Right renal cortex interstitium (tissue), 3 donors: ENCODE measurements at places on chromosomes 11 and 22.

GRCh38 chr11:128662960-128663359 is 30.9 kb upstream of the FLI1 start:
- no peak for DNase-seq

DNA sequence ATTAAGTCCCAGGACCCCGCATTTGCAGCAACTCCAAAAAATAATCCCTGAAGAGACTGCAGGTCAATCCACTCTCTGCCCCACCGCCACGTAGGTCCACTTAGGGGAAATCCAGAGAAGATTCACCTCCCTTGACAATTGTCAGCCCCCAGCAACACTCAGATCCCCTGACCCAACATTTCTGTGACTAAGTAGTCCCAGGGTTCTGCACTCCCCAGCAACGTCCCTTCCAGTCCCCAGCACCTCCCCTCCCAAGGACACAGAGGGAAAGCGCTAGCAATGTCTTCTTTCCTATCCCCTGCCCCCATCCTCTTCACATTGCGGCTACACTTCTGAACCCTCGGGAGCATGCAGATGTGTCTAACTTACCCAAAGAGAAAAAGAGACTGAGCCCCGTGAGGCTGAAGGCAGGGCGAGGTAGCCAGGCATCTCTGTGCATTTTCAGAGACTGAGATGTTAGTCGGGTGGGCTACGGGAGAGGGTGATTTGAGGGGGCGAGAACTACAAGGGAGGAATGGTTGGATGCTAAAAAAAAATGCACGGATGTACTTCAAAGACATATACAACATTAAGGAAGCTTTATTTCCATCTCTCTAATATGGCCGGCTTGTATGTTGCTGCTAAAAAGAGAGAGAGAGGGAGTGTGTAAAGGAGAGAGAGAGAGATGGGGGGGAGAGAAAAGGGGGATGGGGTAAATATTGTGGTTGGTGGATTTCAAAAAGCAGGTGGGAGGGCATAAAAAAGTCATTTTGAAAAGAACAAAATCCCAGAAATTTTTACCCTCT is at the start of gene SCN2B:
Gene SCN2B (minus strand): TSS at position 647 of the 785 bp plus-strand sequence. CDS start 208 bp downstream, at position 439.
- DNase-seq = no peak

DNA sequence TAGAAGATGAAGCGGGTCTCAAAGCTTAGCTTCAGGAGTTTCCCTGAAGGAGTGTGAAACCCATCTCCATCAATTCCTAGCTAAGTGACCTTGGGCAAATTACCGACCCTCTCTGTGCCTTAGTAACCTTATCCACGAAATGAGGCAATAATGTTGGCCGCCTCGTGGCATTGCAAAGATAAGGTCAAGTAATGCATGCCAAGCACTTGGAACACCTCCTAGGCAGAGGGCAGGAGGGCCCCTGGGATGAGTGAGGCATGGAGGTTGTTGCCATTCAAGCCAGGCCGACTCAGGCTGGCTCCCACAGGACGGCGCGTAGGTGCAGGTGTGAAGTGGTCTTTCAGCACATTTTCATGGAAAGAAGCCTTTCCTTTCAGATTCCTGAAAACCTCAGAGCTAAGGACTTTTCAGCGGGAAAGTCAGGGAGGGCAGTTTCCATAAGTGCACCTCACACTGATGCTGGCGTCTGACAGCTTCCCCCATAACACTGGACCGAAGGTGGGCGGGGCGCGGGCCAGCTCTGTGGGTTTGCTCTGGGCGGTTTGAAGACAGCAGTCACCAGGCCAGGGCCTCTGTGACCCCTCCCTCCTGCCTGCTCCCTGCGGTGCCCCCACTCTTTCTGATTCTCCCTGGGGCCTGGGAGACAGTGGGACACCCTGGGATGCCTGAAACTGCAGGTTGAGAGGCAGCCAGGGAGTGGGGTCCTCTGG is 25.2 kb downstream of the RPS6KA4 start:
- no peak for DNase-seq

DNA sequence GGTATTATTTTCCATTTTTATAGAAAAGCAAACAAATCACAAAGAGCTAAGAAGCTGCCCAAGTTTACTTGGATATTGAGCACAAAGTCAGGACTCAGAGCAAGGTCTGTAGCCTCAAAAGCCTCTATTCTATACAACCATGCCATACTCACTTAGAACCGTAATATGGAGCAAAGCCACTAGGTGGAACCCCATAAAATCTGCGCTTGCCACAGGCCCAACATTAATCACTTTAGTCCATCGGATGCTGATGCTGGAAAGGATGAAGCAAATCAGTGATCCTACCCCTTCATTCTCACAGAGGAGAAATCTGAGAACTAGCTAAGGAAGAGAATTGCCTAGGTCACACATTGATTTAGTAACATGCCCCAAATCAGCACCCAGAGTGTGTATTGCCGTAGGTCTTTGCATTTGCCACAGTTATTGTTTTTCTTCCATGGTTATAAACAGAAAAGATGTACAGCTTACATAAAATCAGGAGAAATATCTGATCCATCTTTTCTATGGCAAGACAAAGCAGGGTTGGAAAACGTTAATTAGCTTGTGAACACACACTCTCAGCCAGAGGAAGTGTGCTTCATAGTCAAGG is 56.7 kb upstream of the RAB38 start:
- DNase-seq = peak; percentile 36

DNA sequence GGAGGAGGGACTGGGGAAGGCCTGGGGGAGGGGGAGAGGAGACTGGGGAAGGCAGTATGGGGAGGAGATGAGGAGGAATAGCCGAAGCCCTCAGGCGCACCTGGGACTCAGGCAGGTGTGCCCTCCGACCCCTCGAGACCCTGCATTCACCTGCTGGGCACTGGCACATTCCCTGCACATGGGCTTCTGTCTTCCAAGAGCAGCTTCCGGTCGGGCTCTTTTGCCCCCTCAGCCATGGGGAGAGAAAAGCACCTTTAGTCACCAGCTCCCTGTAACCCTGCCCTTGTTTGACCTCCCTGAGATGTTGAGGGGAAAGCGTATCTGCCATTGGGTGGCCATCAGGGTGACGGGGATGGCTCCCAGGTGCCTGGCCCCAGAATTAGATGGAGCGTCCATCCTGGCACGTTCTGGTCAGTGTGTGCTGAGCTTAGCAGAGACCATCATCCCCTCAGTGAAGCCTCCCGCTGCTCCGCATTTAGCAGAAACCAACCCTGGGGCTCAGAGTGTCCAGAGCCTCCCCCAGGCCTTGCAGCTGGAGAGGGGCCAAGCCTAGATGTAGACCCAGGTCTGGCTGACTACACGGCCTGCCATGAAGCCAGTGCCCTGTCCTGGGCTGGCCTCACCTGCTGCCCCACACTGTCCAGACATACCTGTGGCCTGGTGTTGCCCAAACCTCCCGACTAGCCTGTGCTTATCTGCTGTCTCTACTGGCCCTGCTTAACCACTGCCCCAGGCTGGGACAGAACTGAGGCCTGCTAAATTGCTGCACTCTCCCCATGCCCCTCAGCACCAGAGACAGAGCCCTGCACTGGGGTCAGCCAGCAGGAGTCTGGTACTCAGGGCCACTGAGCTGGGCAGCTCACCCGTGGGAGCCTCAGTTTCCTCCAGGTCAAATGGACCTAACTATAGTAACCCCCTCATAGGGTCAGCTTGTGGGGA is 6.2 kb downstream of the ANO1 start:
- DNase-seq = no peak

- DNase-seq = no peak
These were observed 26.3 kb downstream of the APOL1 start for GRCh38 chr22:36279219-36279666.

DNA sequence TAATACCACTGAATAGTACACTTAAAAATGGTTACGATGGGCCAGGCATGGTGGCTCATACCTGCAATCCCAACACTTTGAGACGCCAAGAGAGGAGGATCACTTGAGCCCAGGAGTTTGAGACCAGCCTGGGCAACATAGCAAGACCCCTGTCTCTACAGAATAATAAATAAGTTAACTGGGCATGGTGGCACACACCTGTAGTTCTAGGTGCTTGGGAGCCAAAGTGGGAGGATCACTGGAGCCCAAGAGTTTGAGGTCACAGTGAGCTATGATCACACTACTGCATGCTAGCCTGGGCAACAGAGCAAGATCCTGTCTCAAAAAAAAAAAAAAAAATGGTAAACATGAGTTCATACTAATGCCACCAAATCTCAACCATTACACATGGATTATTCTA is 61.3 kb downstream of the CD6 start:
- DNase-seq = no peak

DNA sequence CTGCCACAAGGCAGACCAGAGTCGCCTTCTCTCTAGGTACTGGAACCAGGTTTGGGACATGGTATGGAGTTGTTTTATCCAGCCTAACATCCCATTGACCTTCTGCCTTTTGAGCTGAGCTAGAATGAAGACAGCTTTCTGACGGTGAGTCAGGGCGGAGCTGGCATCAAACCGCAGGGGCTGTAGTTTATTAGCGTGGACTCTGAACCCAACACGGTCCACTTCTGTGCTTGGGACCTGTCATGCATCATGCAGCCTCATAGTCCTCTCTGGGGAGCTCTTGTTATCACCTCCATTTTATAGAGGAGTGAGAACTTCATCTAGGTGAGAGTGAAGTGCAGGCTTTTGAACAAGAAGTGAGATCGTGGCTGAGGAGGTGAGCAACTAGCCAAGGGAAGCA is 8.3 kb downstream of the GAL3ST1 start:
- no peak for DNase-seq

GRCh38 chr11:114179234-114179941 is 116.8 kb upstream of the NNMT start:
- DNase-seq = no peak

DNA sequence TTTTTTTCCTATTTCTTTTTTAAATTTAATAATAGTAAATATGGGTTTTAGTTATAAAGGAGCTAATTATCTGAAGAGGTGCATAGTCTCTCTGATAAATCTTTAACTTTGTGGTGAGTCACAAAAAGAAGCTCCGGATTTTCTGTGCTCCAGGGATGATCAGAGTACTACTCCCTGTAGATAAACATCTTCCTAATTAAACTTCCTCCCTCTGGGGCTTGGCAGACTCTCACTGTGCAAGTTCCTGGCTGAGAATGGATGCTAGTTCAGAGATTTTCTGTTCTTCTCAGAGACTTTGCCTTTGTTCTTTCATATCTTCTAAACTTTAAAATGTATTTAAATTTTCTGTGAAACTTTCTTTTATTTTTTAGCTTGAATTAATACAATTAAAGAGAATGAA is at the start of gene OR10G7:
Gene OR10G7 (minus strand): TSS at position 72 of the 400 bp plus-strand sequence. CDS start 2,324 bp downstream, outside the sequence.
- no peak for DNase-seq

DNA sequence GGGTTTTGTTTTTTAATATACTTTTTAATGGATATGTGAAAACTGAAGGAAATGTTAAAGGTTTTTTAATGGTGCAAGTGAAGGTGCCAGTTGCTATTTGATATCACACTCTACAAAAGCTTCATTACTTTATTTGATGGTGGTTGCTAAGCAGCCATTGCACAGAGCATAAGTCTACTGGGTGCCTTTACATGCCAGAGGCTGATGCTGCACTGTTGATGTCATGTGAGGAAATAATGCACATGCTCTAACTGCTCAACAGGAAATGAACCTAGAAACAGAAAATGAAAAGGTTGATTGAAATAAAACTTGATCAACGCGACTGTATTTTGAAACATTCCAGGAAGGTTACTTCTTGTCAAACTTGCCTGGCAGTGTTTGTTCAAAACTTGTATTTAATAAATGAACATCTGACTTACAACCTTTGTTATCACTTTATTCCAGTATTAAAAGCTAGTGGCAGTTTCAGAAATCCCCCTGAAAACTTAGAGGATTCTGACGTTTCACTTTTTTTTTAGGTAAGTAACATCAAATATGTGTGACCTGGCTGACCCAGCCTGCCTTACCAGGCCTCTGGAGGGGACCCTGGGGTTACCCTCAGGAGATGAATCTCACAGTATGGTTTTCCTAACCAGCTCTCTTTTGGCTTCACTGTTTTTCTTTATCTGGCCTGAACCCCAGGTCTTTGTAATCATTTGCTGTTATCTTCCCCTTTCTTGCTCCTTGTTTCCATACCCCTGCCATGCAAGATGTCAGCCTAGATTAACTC is 2.4 kb upstream of the ATP5MG start:
- no peak for DNase-seq

- DNase-seq = no peak
These were observed 11.6 kb downstream of the MMP3 start for GRCh38 chr11:102831489-102832440.

DNA sequence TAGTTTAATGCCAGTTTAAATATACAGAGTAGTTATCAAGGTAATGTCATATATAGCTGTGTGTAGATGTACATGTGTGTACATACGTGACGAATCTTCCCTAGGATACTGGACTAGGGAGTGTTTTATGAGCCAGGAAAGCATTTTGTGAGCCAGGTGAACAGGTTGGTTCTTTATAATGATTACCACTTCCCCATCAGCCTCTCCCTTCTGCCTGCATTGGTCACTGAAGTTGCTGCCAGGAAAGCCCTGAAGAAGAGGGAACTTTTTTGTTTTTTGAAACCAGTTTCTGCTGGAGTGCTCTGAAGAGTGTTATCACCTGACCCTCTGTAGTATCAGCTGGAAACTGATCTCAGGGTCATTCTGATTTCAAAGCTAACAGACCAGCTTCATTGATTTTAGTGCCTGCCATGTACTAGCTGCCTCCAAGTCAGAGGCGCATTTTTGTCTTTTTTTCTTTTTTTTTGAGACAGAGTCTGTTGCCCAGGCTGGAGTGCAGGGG is 14.2 kb upstream of the ST14 start:
- DNase-seq = no peak

DNA sequence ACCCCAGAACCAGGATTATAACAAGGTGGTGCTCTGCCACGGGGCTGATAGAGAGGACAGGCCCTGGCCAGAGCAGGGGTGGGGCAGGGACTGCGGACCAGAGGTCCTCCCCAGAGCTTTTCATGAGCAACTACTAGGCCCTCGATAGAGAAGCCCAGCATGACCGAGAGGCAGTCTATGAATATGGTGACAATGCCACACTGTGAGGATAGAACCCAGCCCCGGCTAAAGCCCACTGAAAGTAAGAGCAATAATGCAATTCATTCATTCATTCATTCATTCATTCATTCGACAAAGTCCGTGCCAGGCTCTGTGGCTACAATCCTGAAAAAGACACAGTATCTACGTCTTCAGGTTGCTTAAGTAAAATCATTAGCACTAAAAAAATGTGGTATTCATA is 35.6 kb upstream of the CD5 start:
- DNase-seq = no peak

GRCh38 chr11:35579557-35580396 is 38.5 kb upstream of the FJX1 start:
- DNase-seq = no peak
